CD4-positive, alpha-beta T cell (primary cell): ENCODE measurements at places on chromosomes 2 and 18. TPM values are rescaled to one million over a fixed set of nuclear protein-coding genes. Genes with fewer than 3 reads are reported as not detected.

DNA sequence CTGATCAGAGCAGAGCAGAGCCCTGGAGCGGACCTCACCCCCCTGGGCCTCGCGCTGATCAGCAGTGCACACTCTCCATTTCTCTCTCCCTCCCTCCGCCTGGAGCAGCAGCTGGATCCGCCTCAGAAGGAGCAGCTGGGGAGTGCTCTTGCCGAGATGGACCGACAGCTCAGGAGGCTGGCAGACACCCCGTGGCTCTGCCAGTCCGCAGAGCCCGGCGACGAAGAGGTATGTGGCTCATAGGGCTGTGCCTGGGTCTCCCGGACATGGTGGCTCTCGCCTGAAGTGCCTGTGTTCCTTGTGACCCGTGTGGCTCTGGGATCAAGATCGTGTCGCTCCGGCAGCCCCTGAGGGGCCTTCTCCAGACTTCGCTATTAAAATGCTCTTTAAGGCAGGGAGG is 102.5 kb downstream of the USP40 start:
- H3K4me1 ChIP-seq = no peaks in the 10 kb centered on the region
- no peak for DNase-seq
- peaks cover 95% of the 10 kb centered on the region for H3K36me3 ChIP-seq
- H3K27ac ChIP-seq = no peak overlapping the region
- no peaks in the 10 kb centered on the region for H3K27me3 ChIP-seq

DNA sequence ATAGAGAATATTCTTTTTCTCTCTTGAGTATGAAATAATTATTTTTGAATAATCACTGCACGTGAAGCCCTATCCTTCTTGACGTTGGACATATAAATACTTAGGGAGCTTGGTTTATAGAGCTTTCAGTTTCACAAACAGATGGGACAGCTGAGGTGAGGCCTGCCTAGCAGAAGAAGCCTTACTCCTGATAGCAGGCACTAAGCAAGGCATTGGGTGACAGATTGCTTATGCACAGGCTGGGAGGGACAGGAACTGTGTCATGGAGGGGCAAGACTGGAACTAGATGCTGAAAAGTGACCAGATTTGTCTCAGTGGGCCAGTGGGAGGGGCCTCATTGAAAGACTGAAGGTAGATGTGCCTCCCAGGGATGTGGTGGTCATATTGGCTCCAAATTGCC is 220.8 kb downstream of the NEDD4L start:
- H3K36me3 ChIP-seq = no peaks in the 10 kb centered on the region
- no peaks in the 10 kb centered on the region for H3K27me3 ChIP-seq
- no peak for DNase-seq
- H3K4me1 ChIP-seq = no peaks in the 10 kb centered on the region
- H3K4me3 ChIP-seq = no peak overlapping the region

DNA sequence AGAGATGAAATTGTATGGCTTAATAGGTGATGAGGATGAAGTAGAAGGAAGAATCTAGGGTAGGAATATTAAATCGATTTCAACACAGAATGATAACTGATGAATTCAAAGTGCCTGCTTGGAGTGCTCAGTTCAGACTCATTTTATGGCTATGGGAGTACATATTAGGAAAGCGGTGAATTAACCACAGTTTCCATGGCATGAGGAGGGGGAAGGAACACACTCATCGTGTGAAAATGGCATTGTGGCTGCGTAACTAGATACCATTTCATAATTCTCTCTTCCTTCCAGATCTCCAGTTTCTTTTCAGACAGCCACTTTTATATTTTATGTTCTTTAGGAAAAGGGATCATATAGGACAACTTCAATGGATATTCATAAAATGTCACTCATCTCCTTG is 232.3 kb upstream of the KCNJ3 start:
- no peaks in the 10 kb centered on the region for H3K4me1 ChIP-seq
- no peak overlapping the region for H3K4me3 ChIP-seq
- H3K36me3 ChIP-seq = no peaks in the 10 kb centered on the region
- no peak for DNase-seq

- no peaks in the 10 kb centered on the region for H3K4me1 ChIP-seq
- no peaks in the 10 kb centered on the region for H3K27me3 ChIP-seq
- no peak for DNase-seq
- no peak overlapping the region for H3K27ac ChIP-seq
- no peak overlapping the region for H3K4me3 ChIP-seq
- no peaks in the 10 kb centered on the region for H3K36me3 ChIP-seq
Observed at GRCh38 chr2:2879781-2880180, 497.8 kb downstream of the EIPR1 start.

- H3K4me1 ChIP-seq = peaks cover 90% of the 10 kb centered on the region
- peak; percentile 56 for DNase-seq
- no peaks in the 10 kb centered on the region for H3K36me3 ChIP-seq
- peak overlapping the region; percentile 89 for H3K27ac ChIP-seq
- no peaks in the 10 kb centered on the region for H3K27me3 ChIP-seq
Observed at GRCh38 chr2:218290316-218291261, 1.7 kb downstream of the TMBIM1 start.

Gene CDH2
- total RNA-seq = not detected
